ENCODE measurements at places on chromosomes 6 and 20.

- no peak for DNase-seq
Observed at GRCh38 chr6:155872961-155873360, 417.3 kb upstream of the NOX3 start.

GRCh38 chr6:133369773-133370272, 128.7 kb downstream of the EYA4 start:
- no peak for DNase-seq

DNA sequence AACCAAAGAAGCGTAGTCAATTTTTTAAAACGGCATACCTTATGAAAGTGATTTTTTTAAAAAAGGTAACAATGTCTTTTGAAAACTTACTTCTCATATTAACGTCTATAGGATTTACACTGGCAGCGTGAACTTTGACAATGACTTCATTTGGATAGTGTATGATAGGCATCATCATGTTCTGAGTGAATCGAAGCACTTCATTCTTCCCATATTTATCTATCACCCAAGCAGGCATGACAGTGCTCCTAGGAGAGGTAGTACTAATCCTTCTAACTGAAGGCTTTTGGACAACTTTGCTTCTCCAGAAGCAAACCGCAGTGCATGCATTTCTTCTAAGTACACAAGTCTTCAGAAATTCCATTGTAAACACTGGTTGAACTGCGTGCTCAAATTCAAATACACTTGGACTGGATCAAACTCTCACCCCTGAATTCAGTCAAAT, 618 bp downstream of the RTN4IP1 start:
- no peak for DNase-seq

GRCh38 chr20:7371518-7372163, 568.6 kb downstream of the HAO1 start:
- DNase-seq: no peak

Measured in endothelial cell (in vitro differentiated cells).